ENCODE measurements at places on chromosomes 7 and 10.

DNA sequence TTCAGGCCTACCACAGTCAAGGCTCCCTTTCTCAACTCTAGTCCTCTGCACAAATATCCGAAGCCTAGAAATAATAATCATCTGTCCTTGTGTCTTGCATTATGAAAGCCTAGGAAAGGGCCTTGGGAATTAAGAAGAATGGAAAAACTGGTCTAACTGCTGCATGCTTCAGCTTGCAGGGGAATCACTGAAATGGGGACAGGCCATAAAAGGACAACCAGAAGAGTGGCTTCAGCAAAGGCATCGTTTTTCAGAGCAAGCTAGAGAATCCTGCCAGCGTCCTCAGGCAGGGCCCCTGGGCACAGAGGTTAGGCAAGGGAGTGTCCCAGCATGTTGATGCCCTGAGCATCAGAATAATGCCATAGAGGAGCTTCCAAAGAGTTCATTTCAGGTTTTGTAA, 13.2 kb downstream of the ERVW-1 start:
- DNase-seq = no peak

- DNase-seq = no peak
Measured at GRCh38 chr7:132614428-132615318, 38.4 kb upstream of the PLXNA4 start.

GRCh38 chr7:44383566-44383965, 58.2 kb upstream of the CAMK2B start:
- DNase-seq = no peak

DNA sequence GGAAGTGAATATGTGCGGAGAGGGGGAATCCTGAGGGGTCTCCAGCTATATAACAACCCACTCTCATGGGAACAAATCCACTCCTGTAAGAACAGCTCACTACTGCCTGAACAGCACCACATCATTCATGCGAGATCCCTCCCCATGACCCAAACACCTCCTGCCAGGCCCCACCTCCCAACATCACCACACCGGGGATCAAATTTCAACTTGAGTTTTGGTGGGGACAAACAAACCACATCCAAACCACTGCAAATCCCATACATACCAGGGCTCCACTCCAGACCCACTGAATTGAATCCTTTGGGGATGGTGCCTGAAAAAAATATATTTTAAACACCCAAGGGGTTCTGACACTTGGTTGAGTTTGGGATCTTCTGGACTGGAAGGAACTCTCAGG, 181.5 kb upstream of the PLXNA4 start:
- no peak for DNase-seq

GRCh38 chr7:8236780-8237407, 25.1 kb downstream of the ICA1 start:
- no peak for DNase-seq

GRCh38 chr10:98265403-98266378, 2.3 kb downstream of the LOXL4 start:
- DNase-seq = no peak

GRCh38 chr7:21550821-21551531, 8.1 kb downstream of the DNAH11 start:
- DNase-seq = no peak

DNA sequence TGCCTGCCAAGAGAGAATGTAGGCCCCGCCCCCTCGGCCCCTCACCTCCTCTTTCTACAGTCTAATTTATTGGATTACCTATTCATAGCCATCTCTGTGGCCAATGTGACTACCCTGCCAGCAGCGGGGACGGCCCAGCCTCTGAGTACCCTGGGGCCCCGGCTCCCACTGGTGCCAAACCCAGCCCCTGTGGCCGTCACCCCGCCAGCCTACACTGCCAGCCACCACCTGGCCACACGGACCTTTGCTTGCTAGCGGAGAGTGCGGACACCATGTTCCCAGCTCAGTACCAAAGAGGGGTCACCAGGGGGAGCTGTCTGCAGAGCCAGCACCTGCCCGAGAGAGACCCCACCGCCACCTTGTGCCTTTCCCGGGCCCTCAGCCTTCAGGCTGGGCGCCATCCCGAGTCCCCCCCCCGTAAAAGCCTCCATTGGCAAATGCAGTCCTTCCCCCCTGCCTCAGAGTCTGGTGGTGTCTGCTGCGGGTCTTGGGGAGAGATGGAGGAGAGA, 511.1 kb downstream of the ZNF37A start:
- no peak for DNase-seq

DNA sequence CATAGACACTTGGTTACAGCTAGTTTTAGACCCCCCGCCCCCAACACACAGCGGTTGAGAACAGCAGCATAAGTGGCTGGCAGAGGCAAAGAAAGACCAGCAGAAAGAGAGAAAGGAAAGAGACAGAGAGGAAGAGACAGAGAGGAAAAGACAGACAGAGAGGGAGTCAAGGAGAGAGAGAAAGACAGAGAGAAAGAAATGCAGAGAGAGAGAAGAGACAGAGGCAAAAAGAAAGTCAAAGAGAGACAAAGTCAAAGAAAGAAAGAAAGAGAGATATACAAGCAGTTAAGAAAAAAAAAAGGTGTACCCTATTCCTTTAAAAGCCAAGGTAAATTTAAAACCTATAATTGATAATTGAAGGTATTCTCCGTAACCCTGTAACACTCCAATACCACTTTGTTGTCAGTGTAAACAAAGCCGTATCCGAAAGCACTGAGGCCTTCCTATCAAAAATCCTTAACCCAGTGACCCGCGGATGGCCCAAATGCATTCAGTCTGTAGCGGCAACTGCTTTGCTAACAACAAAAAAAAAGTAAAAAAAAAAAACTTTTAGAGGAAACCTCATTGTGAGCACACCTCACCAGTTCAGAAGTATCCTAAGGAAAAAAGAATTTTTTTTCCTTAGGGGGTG, 11.9 kb upstream of the SLC12A9 start:
- DNase-seq = no peak

DNA sequence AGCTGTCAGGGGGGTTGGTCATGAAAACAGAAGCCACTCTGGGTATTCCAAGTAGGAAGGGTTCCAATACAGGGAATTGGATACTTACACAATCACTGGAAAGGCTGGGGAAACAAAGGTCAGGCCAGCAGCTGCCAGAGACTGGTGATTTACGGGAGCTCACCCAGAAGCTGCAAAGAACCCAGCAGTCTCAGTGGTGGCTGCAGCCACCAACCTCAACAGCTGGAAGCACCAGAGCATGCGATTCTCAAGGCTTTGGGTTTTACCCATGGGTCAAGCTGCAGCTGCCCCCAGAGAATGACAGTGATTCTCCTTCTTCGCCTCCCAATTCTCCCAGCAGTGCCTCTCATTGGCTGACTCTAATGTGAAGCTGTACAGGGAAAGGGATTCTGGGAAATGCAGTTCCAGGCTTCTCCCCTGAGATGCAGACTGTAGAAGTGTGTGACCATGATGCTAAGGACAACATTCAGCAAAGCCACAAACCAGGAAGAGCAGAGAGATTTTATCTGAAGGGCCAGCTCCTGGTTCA, 107.2 kb upstream of the TCF7L2 start:
- DNase-seq = no peak

GRCh38 chr10:79393924-79394610, 46.8 kb downstream of the PPIF start:
- no peak for DNase-seq

DNA sequence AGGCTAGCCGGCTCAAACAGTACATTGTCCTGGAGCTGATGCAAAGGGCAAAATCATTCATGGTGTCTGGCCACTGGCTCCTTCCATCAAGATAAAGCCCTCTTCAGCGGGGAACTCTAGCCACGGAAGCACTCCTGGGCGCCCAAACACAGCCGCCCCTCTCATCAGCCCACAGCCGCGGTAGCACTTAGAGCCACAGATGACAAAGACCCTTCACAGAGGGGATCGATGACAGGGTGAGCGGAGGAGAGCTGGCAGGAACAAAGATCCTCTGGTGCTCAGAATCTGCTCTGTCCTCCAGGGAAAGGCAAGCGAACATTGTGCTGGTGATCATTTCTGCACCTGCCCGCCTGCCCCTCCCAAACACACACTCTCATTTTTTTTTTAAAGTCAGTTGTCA, 222.2 kb upstream of the NRP1 start:
- no peak for DNase-seq

Measured in HFF-Myc (cell line).